ENCODE measurements at places on chromosomes 4 and X.

GRCh38 chr4:25310066-25310802 is 2.3 kb upstream of the ZCCHC4 start:
- no peak for DNase-seq

DNA sequence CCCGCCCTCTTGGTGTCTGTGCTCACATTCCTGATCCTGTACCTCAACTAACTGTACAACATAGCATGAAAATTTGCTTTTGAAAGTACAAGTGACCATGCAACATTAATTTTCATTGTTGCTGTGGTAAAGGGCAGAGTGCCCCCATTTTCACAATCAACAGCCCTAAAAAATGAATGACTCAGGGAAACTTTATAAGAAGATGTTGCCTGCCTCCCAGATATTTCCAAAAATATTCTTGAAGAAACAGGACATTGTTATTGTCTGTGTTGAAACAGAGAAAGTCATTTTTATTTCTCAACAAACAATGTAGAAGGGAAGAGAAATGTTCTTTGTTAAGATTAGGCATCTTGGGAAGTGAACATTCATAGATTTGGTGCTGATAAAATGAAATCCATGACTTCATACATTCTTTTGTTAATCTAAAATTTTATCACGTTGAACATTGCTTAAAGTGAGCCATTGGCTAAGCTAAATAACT is 113.9 kb upstream of the ANXA3 start:
- DNase-seq = no peak

GRCh38 chr4:117010671-117011070 is 74.7 kb downstream of the TRAM1L1 start:
- no peak for DNase-seq

GRCh38 chrX:86946569-86946968 is 571.0 kb upstream of the KLHL4 start:
- no peak for DNase-seq
